ENCODE measurements at places on chromosomes 6 and 20. TPM values are rescaled to one million over a fixed set of nuclear protein-coding genes. Genes with fewer than 3 reads are reported as not detected.

GRCh38 chr20:8005575-8006366, 13.8 kb downstream of the TMX4 start:
- H3K4me3 ChIP-seq: no peak overlapping the region
- H3K36me3 ChIP-seq: peaks cover 25% of the 10 kb centered on the region
- no peak for DNase-seq
- H3K27me3 ChIP-seq: no peaks in the 10 kb centered on the region
- H3K27ac ChIP-seq: no peak overlapping the region

- H3K4me3 ChIP-seq: no peak overlapping the region
- no peak overlapping the region for H3K27ac ChIP-seq
- H3K4me1 ChIP-seq: no peaks in the 10 kb centered on the region
Measured at GRCh38 chr6:22078288-22078687, 218.5 kb downstream of the PRL start.

DNA sequence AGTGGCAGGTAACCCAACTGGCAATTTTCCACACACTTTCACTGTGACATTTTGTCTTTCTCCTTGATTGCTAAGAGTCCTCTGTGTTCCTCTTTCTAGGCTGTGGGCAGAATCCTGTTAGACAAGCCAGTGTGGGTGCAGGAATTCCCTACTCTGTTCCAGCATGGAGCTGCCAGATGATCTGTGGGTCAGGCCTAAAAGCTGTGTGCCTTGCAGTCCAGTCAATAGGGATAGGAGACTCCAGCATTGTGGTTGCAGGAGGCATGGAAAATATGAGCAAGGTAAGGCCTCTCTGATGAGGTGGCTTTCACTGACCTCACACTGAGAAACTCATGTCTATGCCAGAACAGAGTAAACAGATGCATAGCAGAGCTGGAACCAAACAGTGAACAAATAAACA, 5.1 kb downstream of the ACAT2 start:
- H3K4me1 ChIP-seq: peaks cover 12% of the 10 kb centered on the region
- peaks cover 48% of the 10 kb centered on the region for H3K36me3 ChIP-seq
- no peak for DNase-seq
- H3K4me3 ChIP-seq: no peak overlapping the region
- no peaks in the 10 kb centered on the region for H3K27me3 ChIP-seq
- H3K27ac ChIP-seq: no peak overlapping the region

Gene ZC3H12D
- total RNA-seq: 71.0 TPM

GRCh38 chr6:3341467-3341866, 82.7 kb downstream of the PSMG4 start:
- H3K27me3 ChIP-seq: no peaks in the 10 kb centered on the region
- H3K4me1 ChIP-seq: no peaks in the 10 kb centered on the region
- no peaks in the 10 kb centered on the region for H3K36me3 ChIP-seq

DNA sequence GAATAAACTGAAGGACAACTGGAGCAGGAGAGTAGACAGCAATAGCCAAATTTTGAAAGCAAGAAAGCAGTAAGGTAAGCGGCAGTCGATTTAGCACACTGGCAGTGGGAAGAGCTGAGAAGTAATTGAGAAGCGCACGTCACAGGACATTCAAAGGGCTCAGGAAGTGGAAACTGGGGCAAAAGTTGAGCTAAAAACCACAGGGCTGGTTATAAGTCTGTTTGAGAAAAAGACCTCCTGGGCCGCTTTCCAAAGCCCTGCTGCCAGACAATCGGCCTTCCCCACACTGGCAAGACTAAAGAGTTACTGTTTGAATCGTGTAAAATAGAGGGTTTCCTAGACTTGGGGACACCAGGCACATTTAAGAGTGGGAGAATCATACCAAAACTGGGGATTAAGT, 161.4 kb downstream of the DNAH8 start:
- peaks cover 17% of the 10 kb centered on the region for H3K4me1 ChIP-seq
- H3K27me3 ChIP-seq: no peaks in the 10 kb centered on the region
- H3K36me3 ChIP-seq: no peaks in the 10 kb centered on the region
- DNase-seq: no peak
- no peak overlapping the region for H3K4me3 ChIP-seq

GRCh38 chr6:165218829-165219228, 90.6 kb downstream of the C6orf118 start:
- H3K4me3 ChIP-seq: no peak overlapping the region

DNA sequence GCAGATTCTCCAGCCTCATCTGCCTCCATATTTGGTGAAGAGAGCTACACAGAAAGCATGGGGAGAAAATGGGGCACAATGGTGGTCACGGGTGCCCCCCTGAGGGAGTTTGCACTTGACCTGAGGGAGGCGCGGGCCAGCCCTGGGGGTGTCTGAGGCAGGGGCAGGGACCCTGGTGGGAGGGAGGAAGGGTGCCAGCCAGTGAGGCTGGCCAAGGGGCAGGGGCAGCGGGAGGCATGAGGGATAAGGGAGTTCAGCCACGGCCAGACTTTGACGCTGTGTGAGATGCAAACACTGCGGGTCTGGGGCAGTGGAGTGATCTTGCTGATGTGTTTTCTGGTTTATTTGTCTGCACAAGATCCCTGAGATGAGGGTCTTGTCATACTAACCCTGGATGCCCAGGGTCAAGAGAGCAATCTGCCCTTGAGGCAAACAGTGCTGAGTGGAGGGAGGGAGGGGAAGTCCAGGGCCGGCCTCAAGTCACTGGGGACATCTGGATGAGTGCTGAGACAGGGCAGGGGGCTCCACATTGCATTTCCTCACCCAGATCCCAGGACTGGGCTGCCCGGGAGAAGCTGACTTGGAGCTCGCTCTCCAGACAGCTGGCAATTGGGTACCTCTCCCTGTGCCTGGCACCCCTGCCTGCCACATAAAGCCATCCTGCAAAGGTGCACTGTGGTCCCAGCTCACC, 8.8 kb upstream of the PCMTD2 start:
- no peak for DNase-seq
- peaks cover 7% of the 10 kb centered on the region for H3K4me1 ChIP-seq
- no peak overlapping the region for H3K27ac ChIP-seq
- peaks cover 11% of the 10 kb centered on the region for H3K27me3 ChIP-seq
- no peaks in the 10 kb centered on the region for H3K36me3 ChIP-seq

DNA sequence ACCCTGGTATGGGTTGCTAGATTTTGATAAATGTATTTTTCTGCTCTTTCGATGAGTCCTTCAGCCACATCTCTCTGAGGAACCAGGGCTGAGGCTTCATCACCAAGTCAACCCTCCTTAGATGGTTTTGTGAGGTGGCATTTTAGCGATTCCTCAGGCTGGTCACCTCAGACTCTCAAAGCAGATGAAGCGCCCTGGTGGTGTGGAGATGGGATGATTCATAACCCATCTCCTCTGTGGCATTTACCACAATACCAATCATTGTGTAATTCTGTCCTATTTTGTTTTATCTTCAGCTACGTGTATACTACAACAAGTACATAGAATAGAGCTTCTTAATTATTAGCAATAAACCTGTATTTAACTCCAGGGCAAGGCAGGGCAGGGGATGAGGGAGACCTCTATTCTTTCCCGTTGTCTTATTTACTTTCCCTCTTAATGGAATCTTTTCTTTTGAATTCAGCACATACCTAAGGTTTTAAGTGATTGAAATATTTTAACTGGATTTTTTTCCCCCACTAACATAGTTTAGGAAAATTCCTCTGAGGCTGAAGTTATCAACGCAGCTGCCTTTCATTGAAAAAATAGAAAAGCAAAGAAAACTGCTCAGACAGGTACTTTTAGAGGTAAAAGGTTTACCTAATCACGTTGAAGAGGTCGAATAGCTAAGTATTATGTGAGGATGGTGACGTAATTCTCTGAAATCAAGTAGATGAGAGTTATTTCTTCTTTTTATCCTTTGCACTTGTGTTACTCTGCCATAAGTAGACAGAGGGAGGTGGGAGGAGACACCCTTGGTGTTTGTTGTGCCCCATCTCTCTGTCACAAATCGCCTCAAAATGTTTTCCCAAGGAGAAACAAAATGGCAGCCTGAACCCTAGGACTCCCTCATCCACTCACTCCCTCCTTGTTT, 57.4 kb upstream of the EDN3 start:
- no peak overlapping the region for H3K4me3 ChIP-seq
- DNase-seq: no peak
- peaks cover 36% of the 10 kb centered on the region for H3K36me3 ChIP-seq
